Hematopoietic multipotent progenitor cell treated with erythropoietin and hydrocortisone succinate and interleukin-3 and kit ligand, for 8 days (in vitro differentiated cells): ENCODE measurements at places on chromosomes 12 and 14.
A peak's percentile ranks its signal among the peaks of the same experiment; 100 is the strongest.

DNA sequence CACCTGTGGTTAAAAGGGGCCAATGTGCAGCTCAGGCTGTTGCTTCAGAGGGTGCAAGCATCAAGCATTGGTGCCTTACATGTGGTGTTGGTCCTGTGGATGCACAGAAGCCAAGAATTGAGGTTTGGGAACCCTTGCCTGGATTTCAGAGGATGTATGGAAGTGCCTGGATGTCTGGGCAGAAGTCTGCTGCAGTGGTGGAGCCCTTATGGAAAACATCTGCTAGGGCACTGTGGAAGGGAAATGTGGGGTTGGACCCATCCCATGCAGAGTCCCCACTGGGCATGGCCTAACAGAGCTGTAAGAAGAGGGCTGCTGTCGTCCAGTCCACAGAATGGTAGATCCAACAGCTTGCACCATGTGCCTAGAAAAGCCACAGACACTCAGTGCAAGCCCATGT, 36.6 kb downstream of the PCNX1 start:
- DNase-seq, result no peak

- no peak for DNase-seq
Measured at GRCh38 chr14:31880935-31881334, 196.2 kb upstream of the ARHGAP5 start.

GRCh38 chr14:105519946-105520698, 6.3 kb upstream of the TMEM121 start:
- no peak for DNase-seq

DNA sequence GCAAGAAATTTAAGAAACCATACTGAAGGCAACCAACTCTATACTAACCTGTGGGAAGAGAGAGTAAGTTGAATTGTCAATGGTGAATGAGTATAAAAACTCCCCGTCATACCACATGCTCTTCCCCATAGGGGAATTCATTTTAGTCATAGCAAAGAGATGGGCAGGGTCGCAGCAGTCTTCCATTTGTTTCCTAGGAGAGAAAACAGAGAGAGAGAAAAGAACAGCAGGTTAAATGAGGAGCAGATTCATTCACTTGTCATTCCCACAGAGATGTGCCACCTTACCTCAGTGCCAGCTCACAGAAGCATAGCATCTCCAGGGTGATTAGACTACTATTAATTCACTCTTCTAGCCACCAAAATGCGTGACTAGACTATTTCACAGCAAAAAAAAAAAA, 47.4 kb downstream of the ST8SIA1 start:
- DNase-seq, result no peak

DNA sequence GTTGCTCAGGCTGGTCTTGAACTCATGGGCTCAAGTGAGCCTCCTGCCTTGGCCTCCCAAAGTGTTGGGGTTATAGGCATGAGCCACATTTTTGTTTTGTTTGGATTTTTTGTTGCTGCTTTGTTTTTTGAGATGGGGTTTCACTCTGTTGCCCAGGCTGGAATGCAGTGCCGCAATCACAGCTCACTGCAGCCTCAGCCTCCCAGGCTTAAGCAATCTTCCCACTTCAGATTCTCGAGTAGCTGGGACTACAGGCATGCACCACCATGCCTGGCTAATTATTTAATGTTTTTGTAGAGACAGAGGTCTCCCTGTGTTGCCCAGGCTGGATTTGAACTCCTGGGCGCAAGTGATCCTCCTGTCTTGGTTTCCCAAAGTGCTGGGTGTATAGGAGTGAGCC, 5.7 kb upstream of the PLEK2 start:
- no peak for DNase-seq

- no peak for DNase-seq
Measured at GRCh38 chr14:39315859-39316444, 82.2 kb downstream of the MIA2 start.

DNA sequence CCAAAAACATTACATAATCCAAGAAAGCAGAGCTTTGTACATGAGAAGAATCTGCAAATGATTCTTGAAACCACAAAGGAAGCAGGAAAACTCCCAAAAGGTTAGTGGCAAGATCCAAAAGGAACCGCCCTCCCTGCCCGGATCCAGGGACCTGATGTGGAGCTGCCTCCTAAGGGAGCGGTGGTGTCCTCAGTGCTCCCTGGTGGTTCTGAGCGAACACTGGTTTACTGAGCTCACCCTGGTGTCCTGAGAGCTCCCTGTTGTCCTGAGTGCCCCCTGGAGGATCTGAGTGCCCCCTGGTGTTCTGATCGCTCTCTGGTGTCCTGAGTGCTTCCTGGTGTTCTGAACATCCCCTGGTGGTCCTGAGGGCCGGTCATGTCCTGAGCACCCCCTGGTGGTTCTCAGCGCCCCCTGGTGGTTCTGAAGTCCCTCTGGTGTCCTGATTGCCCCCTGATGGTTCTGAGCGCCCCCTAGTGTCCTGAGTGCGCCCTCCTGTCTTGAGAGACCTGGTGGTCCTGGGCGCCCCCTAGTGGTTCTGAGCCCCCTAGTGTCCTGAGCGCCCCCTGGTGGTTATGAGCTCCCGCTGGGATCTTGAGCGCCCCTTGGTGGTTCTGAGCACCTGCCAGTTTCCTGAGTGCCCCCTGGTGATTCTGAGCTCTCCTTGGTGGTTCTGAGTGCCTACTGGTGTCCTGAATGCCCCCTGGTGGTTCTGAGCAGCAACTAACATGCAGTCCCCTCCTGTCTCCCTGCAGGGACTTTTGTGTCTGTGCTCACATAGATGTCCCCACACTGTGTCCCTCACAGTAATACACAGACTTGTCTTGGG, 891.1 kb downstream of the TMEM121 start:
- peak; percentile 87 for DNase-seq

- no peak for DNase-seq
Measured at GRCh38 chr12:32598688-32599087, 80.4 kb upstream of the DNM1L start.

DNA sequence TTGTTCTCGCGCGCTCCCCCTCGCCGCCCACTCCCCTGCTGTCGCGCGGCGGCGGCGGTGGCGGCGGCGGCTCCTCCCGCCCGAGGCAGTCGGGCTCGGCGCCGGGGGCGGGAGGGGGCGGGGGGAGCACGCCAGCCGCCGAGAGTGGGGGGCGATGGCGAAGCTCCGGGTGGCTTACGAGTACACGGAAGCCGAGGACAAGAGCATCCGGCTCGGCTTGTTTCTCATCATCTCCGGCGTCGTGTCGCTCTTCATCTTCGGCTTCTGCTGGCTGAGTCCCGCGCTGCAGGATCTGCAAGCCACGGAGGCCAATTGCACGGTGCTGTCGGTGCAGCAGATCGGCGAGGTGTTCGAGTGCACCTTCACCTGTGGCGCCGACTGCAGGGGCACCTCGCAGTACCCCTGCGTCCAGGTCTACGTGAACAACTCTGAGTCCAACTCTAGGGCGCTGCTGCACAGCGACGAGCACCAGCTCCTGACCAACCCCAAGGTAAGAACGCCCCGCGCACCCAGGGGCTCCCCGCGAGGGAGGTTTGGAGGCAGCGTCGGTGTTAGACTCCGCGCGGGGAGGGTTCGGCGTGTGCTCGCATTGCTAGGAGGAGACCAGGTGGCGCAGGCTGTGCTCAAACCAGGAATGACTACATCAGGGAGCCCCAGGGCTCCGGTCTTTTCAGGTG, 629 bp downstream of the KCNMB4 start:
- no peak for DNase-seq

GRCh38 chr14:42078345-42078744, 471.7 kb downstream of the LRFN5 start:
- no peak for DNase-seq

- no peak for DNase-seq
Measured at GRCh38 chr12:17954788-17955187, 135.2 kb downstream of the RERGL start.
